ENCODE measurements at places on chromosomes 16 and 17. TPM values are rescaled to one million over a fixed set of nuclear protein-coding genes. Genes with fewer than 3 reads are reported as not detected.

KRTAP2-2 gene
- total RNA-seq, result 6.5 TPM

MSLN gene
- total RNA-seq, result 1.4 TPM

ANKS4B gene
- not detected for total RNA-seq

ADAD2 gene
- total RNA-seq, result 0.39 TPM

CCL14 gene
- 3.1 TPM for total RNA-seq

TBC1D3B gene
- 0.39 TPM for total RNA-seq

IL34 gene
- 10.2 TPM for total RNA-seq

ATP6V0C gene
- total RNA-seq, result 20.4 TPM
